HepG2 (cell line): ENCODE measurements at places on chromosomes 7 and 10.
A peak's percentile ranks its signal among the peaks of the same experiment; 100 is the strongest.

DNA sequence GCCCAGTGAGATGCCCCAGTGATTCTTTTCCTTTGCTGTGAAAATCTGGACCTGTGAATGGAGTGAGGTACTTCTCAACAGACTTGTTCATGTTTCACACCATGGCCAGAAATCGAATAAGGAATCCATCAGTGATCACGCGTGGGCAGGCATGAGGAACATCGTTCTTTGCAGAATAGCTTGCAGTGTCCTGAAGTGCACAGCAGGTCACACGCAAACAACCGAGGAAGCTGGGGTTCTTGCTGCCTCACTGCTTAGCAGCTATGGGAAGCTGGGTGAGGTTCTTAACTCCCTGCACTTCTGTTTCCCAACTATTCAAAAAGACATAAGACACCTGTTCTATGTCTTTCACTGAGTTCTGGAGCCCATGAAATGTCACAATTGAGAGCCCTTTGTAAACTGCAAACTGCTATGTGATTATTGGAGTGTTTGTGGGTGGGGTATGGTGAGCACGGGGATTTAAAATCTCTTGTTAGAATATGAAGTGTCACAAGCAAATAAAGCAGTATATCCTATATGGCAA is 253.4 kb downstream of the KIAA1217 start:
- DNase-seq, result no peak

DNA sequence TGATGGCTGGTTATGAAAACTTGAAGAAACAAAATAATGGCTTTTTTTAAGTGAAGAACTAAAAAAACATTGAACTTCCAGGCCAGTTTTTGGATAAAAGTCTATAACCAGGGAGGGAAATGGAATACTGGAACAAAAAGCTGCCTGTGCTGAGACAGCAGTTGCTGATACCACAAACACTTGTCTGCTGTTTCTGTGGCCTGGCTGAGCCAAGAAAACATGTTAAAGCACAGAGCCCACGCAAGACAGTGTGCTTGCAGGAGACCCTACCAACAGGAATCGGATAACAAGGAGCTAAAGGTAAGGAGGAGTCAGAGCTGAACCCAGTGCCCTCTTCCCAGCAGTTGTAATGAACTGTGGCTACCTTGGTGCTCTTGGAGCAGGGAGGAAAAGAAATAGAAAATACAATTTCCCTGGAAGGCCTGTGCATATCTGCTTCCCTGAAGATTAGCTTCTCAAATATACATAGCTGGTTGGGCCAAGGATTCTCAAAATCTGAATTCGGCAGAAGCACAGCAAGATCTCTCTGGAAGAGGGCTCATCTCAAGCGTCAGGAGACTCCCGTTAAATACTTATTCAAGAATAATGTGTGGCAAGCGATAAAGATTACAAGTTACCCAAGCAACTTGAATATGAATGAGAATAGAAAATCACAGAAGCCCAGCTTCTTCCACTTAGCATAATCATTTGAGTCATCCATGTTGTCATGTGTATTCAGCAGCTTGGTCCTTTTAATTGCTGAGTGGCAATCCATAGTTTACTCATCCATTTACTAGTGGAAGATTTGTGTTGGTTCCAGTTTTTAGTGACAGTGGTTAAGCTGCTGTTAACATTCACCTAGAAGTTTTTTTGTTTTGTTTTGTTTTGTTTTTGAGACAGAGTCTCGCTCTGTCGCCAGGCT is 87.6 kb downstream of the NOD1 start:
- no peak for DNase-seq

DNA sequence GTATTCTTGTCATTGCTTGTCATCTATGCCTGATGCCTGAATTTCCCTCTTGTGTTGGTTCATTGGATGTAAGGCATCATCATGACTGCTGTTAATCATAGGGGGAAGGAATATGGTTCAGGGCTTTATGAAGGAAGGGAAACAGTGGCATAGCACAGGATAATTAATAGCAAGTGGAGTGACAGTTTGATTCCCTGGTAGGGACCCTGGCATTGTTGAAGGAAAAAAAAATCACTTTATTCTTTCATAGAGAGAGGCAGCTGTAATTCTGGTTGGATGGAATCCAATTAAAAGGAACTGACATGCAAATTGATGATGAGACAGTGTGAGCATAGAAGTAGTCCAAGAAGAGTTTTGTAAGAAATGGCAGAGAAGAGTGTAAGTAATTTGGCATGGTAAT is 121.4 kb downstream of the AUTS2 start:
- DNase-seq, result no peak

GRCh38 chr7:137847568-137848050 is 835 bp upstream of the DGKI start:
- DNase-seq, result no peak

DNA sequence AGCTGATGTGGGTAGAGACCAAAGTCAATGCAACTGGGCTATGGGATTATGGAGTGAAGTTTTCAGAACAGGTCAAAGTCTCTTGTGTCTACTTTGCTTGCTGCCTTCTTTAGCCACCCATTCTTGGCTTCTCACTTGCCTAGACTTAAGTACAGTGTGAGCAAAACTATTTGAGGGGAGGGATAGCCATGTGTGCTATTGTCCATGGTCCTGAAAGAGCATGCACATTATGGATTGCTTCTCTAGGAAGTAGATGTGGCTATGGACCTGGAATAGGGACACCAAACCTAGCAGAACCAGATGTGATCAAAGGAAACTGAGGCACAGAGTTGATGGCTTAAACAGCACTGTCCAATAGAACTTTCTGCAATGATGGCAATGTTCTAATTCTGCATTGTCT is 81.9 kb upstream of the ZNF800 start:
- DNase-seq, result no peak

DNA sequence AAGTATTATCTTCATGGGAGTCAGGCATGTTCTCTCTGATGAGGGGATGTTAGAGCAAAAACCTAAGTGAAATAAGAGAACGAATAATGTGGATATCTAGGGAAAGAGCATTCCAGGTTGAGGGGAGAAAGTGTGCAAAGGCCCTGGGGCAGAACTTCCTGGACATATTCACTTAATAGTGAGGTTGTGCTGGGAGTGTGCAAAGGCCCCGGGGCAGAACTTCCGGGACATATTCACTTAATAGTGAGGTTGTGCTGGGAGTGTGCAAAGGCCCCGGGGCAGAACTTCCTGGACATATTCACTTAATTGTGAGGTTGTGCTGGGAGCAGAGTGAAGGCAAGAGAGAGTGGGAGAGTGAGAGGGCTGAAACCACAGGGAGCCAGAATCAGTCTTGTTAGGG is 11.8 kb downstream of the PON1 start:
- no peak for DNase-seq

GRCh38 chr10:123583639-123584418 is 82.3 kb upstream of the GPR26 start:
- peak; percentile 34 for DNase-seq

- peak; percentile 73 for DNase-seq
Measured at GRCh38 chr10:5840314-5841307, 27.4 kb upstream of the GDI2 start.

DNA sequence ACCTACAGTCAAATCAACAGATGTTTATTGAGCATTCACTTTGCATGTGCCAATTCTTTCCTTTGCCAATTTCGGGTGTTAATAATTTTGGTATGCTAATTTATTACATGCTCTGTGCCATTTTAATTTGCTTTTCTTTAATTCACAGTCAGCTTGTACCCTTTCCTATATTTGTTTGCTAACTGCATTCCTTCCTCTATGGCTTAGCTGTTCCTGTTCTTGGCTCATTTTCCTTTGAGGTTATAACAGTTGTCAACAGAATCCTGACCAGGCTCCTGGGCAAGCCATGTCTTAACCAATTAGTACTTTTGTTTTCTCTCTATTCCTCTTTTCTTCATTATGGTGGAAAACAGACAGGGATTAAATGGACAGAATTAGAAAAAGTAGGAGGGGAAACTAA is 73.6 kb upstream of the RPA3 start:
- DNase-seq, result no peak

DNA sequence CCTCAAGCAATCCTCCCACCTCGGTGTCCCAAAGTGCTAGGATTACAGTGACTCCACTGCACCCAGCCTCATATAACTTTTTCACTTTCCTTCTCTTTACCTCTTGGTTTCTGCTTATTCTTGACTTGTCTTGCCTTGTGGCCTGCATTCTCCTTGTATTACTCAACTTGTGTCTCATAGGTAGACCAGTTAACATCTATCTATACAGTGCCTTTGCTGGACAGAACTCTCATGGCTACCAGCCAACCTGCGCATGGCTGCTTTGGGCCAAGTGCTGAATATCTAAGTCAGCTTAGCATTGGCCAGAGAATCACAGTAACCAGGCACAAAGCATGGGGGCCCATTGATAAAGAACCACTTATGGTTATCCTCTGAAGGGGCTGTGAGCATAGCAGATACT is 42.6 kb upstream of the ZNRF2 start:
- DNase-seq, result no peak

DNA sequence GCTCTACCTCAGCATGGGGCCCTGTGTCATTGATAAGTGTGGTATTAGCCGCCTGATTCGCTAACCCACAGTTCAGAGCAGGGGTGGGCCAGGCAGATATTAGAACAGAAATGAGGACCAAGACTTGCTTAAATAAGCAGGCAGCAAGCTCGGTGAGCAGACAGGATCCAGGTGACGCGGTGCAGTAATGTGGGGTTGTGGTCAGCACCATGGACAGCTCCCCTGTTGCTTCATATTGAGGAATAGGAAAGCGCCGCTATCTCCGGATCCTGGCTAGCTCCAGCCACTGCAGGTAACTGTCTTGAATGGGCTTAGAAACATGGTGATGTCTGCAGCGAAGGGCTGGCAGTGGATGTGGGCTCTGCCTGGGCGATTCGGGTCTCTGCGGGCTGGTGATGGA is 51.3 kb upstream of the GPR26 start:
- peak; percentile 35 for DNase-seq

- DNase-seq, result no peak
Measured at GRCh38 chr10:71719464-71720201, at the start of gene C10orf105. TSS of gene C10orf105 (minus strand) at chr10:71719778. CDS start at chr10:71716337, 3,441 bp downstream.

- DNase-seq, result no peak
Measured at GRCh38 chr10:71964098-71964742, at the start of gene CHST3. TSS of gene CHST3 (plus strand) at chr10:71964395. CDS start at chr10:72005843, 41,448 bp downstream.

- no peak for DNase-seq
Measured at GRCh38 chr10:44417761-44418160, 32.9 kb upstream of the CXCL12 start.

GRCh38 chr10:131909929-131910328 is 9.1 kb downstream of the PPP2R2D start:
- no peak for DNase-seq

DNA sequence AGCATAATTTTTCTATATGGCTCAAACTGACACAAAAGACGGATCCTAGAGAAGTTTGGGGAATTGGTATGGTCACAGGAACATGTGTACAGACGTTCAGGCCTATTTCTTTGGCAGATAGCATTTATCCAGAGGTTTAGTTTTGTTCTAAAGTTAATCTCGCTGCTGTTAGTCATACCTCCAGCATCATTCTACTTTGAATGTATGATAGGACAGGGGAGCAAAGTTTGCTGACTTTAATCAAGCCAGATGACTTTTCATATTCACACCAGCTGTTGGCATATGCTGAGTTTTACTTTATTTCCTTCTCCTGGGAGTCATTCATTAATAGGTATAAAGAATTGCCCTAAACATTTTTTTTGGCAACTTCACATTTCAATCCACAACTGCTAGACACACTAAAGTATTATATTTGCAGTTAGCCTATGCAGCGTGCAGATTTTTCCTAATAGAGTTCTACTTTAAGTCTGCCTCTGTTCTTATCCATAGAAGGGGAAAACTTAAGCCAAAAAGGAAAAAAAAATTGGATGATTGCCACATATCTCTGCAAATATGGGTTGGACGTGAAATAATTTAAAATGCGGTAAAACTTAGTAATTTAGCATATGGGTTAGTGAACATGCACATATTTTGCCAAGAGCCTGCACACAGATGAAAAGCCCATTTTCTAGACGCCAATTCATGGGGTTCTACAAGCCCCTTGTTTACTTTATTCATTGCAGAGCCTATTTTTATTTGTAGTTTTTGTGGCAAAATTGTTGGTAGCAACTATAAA is 213.1 kb downstream of the C7orf25 start:
- no peak for DNase-seq

DNA sequence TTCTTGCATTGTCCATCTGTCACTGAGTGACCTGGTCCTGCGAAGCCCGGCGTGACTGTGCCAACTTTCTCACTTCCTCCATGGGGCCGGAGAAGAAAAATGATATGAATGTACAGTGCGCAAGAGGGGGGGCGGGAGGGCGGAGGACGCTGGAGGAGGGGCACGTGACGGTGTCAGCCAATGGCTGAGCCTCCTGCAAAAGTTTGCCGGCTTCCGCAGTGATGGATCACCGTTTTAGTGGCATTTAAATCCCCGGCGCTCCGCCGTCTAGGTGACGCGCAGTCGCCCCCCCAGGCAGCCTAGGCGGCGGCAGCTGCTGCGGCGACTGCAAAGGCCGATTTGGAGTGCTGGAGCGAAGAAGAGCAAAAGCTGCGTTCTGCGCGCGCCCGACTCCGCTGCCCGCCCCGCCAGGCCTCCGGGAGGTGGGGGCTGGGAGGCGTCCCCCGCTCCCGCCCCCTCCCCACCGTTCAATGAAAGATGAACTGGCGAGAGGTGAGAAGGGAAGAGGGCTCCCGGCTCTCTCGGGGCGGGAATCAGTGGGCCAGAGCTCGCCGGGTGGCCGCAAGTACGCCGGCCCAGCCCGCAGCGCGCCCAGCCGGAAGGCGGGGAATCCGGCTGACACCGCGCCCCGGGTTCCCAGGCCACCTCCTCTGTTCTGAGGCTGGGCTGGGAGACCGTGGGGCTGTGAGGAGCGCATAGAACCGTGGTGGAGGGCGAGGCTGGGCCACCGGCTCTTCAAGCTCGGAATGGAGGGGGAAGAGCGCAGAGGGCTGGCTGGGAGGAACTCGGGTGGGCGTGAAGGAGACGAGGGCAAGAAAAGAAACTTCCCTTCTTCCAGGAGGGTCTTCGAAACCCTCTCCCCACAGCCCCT is at the start of gene HOXA1:
Gene HOXA1 (minus strand): TSS at position 104 of the 871 bp plus-strand sequence. CDS start 88 bp downstream, at position 16.
- DNase-seq, result peak; percentile 48

GRCh38 chr10:126508535-126509040 is 120.3 kb upstream of the ADAM12 start:
- no peak for DNase-seq

DNA sequence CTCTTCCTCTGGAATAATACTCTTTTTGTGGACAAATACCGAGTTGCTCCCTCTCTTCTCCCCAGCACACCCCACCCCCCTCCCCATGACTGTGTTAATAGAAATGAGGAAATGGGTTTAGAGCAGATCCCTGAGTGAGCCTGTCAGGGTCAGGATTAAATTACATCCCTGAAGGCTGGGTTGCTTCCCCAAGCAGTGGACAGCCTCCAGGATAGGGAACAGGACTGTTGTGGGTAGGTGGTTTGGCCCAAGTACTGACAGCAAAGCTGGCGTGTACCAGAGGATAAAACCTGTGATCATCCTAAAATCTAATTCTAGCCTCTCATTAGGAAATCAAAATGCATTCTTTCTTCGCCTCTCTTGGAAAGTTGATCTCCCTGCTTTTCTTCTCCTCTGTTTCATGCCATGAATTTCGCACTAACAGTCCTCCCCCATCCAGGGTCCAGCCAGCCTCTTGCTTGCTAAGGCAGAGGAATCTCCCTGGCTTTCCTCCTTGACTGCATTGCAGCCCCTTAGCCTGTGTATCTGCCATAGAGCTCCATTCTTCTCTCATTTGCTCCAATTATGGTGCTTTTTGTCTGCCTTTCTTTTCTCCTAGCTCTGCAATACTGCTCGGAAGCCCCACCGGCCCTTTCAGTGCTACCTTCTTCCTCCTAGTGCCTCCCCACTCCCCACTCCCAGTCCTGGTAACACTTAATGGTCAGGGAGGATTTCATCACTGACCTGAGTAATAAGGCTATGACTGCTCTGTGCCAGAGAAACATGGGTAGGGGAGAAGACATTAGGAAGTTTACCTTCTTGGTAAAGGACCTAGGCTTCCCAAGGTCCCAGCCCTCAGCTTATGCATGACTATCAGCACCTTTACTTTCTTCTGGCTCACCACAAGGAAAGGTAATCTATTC is 8.4 kb downstream of the LRRC4 start:
- no peak for DNase-seq

- DNase-seq, result no peak
Measured at GRCh38 chr7:55304018-55304762, 60.9 kb upstream of the LANCL2 start.
